Stimulated activated CD8-positive, alpha-beta memory T cell treated with anti-CD3 and anti-CD28 coated beads, Interleukin-4, amount 100 ng/mL, for 4 hours (primary cell): ENCODE measurements at places on chromosomes 6 and 20.

DNA sequence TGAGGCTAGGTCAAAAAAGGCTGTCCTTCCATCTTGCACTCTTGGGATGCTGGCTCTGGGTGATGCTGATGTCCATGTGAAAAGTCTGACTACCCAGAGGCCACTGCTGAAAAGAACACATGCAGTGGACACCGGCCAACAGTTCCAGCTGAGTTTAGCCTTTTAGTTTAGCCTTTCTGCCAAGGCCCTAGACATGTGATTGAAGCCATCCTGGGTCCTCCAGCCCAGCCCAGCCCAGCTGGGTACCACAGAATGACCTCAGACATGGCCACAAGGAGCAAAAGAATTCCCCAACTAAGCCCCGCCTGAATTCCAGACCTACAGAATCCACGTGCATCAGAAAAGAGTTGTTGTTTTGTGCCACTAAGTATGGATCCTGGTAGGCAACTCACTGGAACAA, 17.4 kb downstream of the PIGT start:
- DNase-seq = no peak

DNA sequence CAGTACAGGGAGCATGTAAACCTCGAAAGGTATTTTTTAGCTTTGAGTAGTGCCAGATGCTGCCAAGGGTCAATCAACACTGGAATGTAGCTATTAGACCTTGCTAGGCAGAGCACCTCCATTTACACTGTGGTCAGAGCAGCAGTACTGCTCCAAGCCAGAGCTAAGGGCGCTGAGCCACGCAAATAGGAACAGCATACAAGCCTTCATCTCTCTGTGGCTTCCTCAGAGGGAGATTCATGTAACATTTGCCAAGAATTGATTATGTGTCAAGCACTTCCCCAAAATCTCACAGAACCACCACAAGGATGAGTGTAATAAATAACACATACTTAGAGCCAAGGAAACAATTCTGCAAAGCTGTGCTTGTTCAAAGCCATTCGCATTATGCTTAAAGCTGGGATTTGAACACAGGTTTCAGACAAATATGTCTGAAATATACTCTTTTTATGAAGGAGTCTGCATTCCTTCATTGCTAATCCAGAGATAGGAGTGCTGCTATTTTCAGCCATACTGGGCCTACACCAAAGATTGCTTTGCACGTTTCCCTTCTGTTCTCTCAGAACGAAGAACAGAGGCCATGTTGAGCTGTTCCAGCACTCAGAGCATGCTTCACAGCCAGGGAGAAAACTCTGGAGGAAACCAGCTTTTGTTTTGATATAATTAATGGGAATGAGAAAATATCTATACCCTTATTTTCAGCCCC, 97.7 kb downstream of the SLC16A10 start:
- no peak for DNase-seq

DNA sequence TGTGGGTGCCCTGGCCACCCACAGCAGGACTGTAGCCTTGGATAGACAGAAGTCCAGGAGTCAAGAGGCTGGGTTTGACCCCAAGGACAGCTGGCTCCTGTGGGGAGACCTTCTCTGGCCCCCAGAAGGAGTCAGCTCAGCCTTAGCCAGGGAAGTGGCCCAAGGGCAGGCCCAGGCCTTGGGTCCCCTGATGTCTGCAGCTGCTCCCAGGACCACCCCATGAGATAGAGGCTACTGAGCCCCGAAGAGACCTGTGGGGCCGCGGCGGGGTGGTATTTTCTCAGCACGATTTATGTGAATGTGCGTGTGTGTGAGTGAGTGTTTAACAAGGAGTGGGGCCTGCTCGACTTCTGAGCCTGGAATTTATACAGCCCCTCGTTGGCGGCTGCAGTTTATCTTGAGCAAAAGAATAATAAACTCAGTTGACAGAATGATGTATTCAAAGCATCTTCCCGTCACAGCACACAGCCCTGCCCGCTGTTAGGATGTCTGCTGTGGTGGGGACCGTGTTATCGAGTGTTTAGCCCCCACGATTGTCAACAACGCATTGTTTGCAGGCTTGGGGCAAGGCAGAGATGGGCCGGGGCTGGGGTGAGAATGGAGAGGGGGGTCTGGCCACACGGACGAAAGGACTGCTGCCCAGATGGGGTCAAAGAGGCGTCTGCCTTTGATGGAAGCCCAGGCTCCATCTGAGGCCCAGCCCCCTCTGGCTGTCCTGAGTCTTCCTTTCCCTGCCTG, 163.3 kb downstream of the VEGFA start:
- no peak for DNase-seq

DNA sequence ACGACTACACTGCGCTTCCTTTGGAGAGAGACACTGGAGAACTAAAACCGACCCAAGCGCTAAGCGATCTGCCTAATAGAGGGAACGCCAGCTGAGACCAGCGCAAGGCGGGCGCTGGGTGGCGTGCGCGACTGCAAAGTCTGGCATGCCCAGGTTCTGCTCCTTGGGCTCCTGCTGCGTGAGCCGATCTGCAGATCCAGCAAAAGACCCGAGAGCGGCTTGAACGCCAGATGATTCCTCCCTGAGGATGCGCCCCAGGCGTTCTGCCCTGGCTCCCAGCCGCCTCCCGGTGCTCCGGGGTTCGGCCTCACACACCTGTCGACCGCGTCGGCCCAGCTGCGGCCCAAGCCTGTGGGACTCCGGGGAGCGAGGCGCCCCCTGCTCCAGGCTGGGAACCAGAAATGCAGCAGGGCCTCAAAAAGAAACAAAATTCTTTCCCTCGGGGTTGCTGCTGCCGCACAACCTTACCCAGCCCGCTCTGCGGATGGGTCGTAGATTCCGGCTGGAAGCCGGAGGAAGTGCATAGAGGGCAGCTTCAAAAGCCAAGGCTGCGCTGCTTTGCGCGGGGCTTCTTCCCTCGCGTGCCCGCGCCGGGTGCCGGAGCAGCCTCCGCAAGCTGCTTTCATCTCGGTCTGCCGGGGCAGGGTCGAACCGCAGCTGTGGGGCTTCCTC, 17.9 kb upstream of the PRDM13 start:
- no peak for DNase-seq

- DNase-seq = no peak
Measured at GRCh38 chr20:475463-476357, 13.4 kb upstream of the TBC1D20 start.
